Fibroblast of skin of right quadriceps (primary cell): ENCODE measurements at places on chromosomes 12 and 14.

DNA sequence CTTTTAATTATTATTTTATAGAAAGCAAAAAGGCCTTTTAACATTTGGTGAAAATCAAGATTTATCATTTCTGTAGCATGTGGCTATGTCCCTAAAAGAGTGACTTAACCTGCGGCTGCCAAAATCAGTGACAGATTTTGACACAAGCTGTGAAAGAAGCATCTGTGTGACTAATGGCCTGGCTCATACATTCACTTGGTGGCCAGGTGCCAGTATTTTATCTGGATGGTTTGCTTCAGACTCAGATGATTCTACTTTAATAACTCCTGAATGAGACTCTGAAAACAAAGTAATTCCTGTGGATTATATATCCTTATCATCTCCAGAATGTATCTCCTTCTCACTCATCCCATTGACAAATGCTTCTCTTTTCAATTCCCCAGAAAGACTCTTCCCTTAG lies 103.0 kb downstream of the FSCB start:
- peak; percentile 4 for DNase-seq

DNA sequence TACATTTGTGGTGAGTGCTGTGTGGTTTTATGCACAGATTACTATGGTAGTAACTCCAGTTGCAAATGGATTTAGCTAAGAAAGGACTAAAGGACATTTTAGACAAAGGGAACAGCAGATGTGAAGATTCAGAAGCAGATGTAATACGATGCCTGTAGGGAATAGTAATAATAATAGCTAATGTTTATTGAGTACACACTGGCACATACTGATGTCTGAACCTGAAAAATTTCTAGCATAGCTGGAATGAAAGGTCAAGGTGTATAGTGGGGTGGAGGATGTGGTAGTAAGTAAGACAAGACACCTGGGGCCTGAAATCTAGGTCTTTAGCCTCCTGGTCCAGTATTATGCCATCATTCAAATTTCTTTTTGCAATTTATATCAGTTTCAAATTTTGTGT lies 54.3 kb upstream of the LRTM2 start:
- no peak for DNase-seq

DNA sequence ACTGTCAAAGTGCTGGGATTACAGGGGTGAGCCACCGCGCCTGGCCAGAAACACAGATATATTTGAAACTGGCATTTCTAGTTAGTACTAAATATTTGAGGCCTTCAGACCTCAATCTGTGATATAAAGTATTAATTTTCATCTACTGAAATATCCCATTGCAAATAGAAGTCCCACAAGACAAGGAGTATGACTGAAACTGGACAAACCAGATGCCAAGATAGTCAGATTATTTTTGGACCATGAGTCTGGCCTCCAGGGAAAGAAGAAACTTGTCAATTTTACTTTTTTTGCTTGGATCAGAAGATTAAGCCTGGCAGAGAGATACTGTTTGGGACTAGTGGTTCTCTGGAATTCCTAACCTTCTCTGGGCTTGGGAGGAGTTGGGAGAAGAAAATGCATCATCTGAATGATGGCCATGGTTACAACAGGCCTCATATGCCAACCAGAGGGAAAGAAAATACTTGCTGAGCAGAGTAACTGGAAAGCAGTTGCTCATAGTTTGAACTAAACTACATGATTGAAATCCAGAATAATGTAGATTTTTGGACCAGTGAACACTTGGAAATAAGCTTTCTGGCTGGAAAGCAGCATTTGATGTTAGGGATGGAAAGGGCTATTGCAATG lies 2.9 kb upstream of the SMOC1 start:
- no peak for DNase-seq

DNA sequence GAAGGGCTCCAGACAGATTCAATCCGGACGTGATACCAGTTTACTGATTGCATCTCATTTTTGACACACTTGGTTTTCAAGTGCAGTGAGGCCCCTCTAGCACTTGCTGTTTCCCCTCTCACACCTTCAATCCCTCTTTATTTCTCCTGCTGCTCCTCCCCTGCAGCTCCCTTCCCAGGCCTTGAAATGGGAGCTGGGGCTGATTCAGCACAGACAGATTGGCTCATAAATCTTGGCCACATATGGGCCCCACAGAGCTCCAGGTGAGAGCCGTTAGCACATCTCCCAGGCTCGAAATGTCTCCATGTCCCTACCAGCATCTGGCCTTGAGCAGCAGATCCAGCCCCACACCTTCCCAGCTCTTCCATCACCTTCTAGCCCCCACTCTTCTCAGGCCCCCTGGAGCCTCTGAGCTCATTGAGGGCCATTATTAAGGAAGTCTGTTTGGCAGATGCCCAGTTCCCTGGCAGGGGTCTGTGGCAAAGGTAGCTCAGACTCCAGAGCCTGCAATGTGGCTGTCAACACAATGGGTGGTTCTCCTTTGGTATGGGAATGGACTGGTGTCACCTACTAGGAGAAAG lies 220.3 kb upstream of the FKBP4 start:
- DNase-seq, result no peak

DNA sequence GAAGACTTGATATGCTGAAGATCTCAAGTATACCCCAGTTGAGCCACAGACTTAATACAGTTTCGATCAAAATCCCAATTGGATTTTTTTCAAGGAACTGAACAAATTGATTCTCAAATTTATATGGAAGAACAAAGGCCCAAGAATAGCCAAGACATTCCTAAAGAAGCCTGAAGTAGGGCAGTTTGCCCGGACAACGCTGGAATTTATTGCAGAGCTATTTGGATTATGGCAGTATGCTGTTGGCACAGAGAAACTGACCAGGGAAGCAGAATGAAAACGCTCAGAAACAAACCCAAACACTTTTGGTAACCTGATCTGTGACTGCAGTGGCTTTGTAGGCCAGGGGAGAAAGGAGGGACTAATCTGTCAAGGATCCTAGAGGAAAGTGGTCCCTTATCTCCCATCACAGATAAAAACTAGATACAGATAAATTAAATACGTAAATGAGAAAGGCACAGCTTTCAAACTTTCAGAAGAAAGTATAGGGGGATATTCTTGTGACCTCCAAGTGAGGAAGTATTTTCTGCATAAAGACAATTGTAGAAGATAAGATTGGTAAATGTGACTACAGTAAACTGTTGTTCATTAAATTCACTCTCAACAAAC lies 35.9 kb upstream of the GSC start:
- DNase-seq, result peak; percentile 6

DNA sequence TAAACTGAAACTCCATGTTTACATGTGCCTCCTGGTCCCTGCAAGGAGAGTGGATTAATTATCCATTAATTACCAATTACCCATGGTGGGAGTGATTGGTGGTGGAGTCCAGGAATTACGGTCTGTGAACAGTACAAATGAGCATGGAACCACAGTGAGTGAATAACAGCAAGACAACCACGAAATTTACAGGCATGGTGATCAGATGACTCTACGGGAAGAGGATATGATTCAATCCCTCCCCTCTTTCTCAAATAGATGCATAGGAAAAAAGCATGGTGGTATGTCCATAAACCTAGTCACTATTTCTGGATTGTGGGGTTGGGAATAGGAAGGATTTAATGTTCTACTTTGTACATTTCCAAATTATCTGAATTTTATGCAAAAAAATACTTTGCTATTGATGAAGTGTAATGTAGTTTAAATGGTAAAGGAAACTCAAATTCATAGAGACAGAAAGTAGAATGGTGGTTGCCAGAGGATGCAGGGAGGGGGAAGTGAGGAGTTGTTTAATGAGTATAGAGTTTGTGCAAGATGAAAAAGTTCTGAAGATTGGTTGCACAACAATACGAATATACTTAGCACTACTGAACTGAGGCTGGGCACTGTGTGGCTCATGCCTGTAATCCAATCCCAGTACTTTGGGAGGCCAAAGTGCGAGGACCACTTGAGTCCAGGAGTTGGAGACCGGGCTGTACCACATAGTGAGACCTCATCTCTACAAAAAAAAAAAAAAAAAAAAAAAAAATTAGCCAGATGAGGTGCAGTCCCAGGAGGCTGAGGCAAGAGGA lies 41.2 kb upstream of the C12orf75 start:
- peak; percentile 52 for DNase-seq

DNA sequence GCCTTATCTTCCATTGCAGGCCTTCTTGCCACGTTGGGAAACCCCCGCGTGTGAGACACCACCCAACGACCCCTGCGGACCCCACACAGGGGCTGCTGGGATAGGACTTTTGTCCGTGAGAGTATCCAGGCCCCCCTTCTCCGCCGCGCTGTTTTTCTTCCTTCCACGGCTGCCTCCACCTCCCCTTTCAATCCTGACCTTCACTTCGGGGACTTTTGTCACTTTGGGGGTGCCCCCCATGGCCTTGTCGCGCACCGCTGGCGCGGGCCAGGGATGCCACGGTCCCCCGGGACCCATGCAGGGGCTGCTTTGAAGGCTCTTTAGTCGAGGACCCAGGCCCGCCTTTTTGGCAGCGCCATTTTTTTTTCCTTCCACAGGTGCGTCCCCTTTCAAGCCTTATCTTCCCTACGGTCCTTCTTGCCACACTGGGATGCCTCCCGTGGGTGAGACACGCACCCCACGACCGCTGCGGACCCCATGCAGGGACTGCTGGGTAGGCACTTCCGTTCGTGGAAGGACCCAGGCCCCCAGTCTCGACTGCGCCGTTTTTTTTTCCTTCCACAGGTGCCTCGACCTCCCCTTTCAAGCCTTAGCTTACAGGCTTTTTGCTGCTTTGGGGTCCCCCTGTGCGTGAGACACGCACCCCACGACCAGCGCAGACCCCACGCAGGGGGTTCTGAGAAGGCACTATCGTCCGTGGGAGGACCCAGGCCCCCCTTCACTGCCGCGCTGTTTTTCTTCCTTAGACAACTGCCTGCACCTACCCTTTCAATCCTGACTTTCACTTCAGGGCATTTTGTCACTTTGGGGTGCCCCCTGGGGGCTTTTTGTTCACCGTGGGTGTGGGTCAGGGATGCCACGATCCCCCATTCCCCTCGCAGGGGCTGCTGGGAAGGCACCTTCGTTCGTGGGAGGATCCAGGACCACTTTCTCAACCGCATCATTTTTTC lies 267.4 kb downstream of the ALG10 start:
- no peak for DNase-seq

- DNase-seq, result no peak
Observed at GRCh38 chr14:29804481-29805266, 123.0 kb downstream of the PRKD1 start.

GRCh38 chr12:47192051-47192450 lies 112.3 kb upstream of the AMIGO2 start:
- DNase-seq, result no peak

DNA sequence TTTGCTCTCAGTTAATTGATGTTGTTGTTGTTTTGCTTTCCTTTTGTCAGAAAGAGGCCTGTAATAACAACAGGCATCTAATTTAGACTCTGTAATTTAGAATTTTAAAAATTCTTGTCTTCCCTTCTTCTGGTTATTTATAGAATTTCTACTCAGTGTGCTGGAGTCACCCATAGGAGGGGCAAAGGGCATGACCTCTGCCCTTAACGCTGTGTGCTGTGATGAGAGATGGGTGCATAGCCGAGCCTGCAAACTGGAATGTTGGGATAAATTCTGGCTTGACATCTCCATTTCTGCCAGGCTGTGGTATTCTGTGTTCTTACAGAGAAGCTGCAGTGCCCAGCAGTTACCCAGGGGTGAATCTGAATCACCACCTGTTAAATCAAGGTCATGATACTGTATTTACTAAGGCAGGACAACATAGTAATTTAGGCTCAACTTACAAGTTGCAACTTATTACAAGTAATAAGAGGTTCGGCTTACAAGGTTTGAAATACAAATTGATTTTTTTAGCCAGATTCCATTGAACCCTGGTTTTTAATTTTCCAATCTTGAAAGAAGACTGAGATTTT lies 53.3 kb downstream of the TRAF3 start:
- DNase-seq, result no peak

DNA sequence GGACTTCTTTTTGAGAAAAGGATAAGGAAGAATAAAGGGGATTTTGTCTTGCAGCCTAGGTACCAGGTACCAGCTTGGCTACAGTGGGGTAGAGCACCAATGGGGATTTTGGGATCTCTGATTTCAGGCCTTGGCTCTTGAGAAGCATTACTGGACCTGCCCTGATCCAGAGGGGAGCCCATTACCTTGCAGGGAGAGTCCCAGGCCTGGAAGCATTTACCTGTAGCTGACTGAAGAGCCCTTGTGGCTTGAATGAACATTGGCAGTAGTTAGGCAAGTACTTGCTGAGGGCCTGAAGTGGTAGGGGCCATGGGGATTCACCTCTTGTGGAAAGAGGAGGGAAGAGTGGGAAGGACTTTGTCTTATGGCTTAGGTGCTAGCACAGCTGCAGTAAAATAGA lies 308.2 kb upstream of the FBXO33 start:
- no peak for DNase-seq

- peak; percentile 96 for DNase-seq
Observed at GRCh38 chr12:78290606-78291345, 460.1 kb downstream of the NAV3 start.

DNA sequence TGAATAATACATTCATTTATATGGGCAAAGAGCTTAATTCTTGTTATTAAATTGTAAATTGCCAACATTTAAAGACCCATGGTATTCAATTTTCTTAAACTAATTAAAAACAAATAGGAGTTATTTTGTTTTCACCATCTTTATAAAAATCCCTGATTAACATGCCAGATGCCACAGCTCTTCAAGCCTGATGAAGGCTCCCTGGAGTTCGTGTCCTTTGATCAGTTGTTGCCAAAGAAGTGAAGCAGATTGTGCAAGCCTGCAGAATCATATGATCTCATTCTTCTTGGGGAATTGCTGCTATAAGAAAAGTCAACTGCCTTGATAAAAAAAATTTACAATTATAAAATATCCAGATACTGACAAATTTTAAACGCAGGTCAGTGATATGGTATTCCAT lies 288.3 kb upstream of the PPFIA2 start:
- DNase-seq, result no peak

DNA sequence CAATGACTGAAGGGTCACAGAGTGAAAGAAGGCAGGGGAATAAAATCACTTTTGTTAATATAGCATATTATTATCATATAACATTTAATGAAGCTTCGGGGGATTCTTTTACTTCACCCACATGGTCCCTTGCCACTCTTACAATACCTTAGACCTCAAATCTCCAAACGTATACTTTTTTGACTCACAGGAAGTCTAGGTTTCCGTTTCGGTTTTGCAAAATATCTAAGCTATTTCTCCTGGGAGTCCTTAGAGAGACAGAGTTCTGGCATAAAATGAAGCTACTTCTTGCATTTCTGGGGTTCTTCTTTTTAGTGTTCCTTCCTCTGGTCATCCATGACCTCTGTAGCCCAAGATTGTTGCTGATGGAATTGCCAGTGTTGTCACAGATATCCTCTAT lies 590.5 kb upstream of the ATP2B1 start:
- DNase-seq, result no peak

- DNase-seq, result no peak
Observed at GRCh38 chr12:27810756-27811155, 30.7 kb upstream of the MANSC4 start.

DNA sequence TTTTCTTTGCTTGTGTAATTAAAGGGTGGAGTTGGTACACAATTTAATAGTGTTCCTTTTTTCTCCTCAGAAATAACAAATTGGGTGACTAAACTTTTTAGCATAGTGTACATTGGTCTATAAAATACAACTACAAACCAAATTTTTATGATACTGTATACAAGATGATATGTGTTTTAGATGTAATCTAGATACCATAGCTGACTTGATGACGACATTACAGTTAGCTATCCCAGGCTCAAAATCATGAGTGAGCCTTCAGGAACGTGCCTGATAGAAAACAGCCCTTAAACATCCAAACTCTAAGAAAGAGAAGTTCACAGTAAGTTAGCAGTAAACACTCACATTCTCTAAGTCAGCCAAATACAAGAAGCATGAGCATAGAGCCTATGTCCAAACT lies 99.0 kb upstream of the SSTR1 start:
- DNase-seq, result peak; percentile 85
